Heart right ventricle (tissue), 16 donors: ENCODE measurements at places on chromosomes 2 and 18.

DNA sequence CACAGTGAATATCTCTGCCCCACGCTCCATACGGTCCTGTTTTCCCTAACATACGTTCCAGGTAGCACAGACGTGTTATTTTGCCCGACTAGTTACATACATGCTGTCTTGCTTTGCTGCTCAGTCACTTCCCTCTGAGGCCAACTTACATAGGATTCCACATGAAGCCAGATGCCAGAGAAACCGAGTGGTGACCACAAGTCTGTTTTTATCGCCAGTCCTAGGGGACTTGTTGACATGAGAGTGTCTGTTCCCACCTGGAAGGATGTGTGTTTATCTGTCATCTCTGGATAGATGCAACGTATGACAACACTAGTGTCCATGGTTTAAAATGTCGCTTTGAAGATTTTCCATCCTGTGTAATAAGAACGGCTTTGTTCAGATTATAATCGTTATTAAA lies 32.6 kb downstream of the PMAIP1 start:
- DNase-seq: no peak

GRCh38 chr2:136766073-136766404 lies 694 bp downstream of the THSD7B start:
- DNase-seq: no peak

- DNase-seq: no peak
Measured at GRCh38 chr2:199777315-199777714, 73.7 kb downstream of the FTCDNL1 start.

GRCh38 chr2:191078165-191078867 lies 64.3 kb upstream of the STAT1 start:
- DNase-seq: no peak
